ENCODE measurements at places on chromosomes 12 and 14. TPM values are rescaled to one million over a fixed set of nuclear protein-coding genes. Genes with fewer than 3 reads are reported as not detected.

The RPGRIP1 gene
- total RNA-seq = not detected

The NPFF gene
- not detected for total RNA-seq

The ZDHHC22 gene
- not detected for total RNA-seq

The PLEKHD1 gene
- total RNA-seq = not detected

The KRT80 gene
- not detected for total RNA-seq

The NAP1L1 gene
- 660 TPM for total RNA-seq

The PRPF40B gene
- 19.9 TPM for total RNA-seq

The MCRS1 gene
- 28.7 TPM for total RNA-seq

The SLC17A8 gene
- not detected for total RNA-seq

The FAM186B gene
- total RNA-seq = 0.31 TPM

The RNU6-7 gene
- total RNA-seq = not detected

The P2RX7 gene
- total RNA-seq = 0.46 TPM

The KCNH3 gene
- total RNA-seq = not detected

The STXBP6 gene
- 2.6 TPM for total RNA-seq

The ALG10 gene
- 2.8 TPM for total RNA-seq

The DNAJC22 gene
- not detected for total RNA-seq

The CCDC60 gene
- not detected for total RNA-seq

The AQP2 gene
- not detected for total RNA-seq

The WASHC3 gene
- 44.2 TPM for total RNA-seq

The PTPN21 gene
- 10.5 TPM for total RNA-seq

The TUBA1B gene
- total RNA-seq = 1,632 TPM

The FAM90A1 gene
- not detected for total RNA-seq

The FLVCR2 gene
- 5.1 TPM for total RNA-seq

The KRT7 gene
- 1.3 TPM for total RNA-seq

The NANOG gene
- total RNA-seq = not detected

The LRRIQ1 gene
- total RNA-seq = not detected

The LMO3 gene
- total RNA-seq = 1.0 TPM

The TOMM20L gene
- not detected for total RNA-seq

The KRT75 gene
- not detected for total RNA-seq

The REP15 gene
- total RNA-seq = 1.4 TPM

The GLIPR1L2 gene
- 1.0 TPM for total RNA-seq

The MAP1LC3B2 gene
- total RNA-seq = 2.5 TPM

The MMP14 gene
- total RNA-seq = 20.8 TPM

The BDKRB1 gene
- not detected for total RNA-seq

The RTL1 gene
- total RNA-seq = not detected

The LRRC10 gene
- not detected for total RNA-seq

The BCL2L14 gene
- total RNA-seq = not detected

The SLC39A2 gene
- not detected for total RNA-seq

The RBP5 gene
- total RNA-seq = not detected

The DHH gene
- total RNA-seq = 0.36 TPM

Measured in gastrocnemius medialis (tissue), 4 donors.